ENCODE measurements at places on chromosomes 6 and 20. TPM values are rescaled to one million over a fixed set of nuclear protein-coding genes. Genes with fewer than 3 reads are reported as not detected.

PCNA gene
- 24.6 TPM for total RNA-seq

KIF6 gene
- total RNA-seq = 0.26 TPM

LY6G6F gene
- total RNA-seq = not detected

ZNF335 gene
- total RNA-seq = 17.1 TPM

TMEM170B gene
- total RNA-seq = 13.5 TPM

ENPP3 gene
- 0.48 TPM for total RNA-seq

UNC5CL gene
- total RNA-seq = 0.48 TPM

BMP5 gene
- total RNA-seq = not detected

COL11A2 gene
- 0.67 TPM for total RNA-seq

HLA-DRA gene
- total RNA-seq = 174 TPM

CGAS gene
- total RNA-seq = 6.0 TPM

BPIFB2 gene
- total RNA-seq = not detected

TFAP2B gene
- not detected for total RNA-seq
